ENCODE measurements at places on chromosomes 1 and 21.

DNA sequence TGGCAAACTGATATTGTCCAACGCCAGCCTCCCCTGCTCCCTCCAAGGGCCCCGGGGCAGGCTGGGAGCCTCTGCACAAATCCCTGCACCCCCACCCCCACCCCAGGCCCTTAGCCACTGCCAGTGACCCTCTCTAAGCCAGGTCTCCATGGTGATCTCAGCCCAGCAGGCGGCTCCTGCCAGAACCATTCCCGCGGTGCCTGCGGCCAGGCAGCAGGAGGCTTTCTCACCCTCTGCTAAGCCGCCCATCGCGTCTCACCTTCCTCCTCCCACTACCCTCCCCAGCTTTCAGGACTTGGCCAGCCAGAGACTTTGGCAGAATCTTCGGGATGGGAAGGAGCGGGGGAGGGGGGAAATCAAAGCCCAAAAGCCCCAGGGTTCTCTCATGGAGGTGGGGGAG is 46.8 kb upstream of the WASF2 start:
- peak; percentile 86 for DNase-seq

GRCh38 chr21:42298237-42298636 is 17.0 kb downstream of the TFF3 start:
- no peak for DNase-seq

- no peak for DNase-seq
Observed at GRCh38 chr1:215958841-215959240, 391.7 kb downstream of the KCTD3 start.

- DNase-seq = no peak
Observed at GRCh38 chr1:41513383-41513735, 28.9 kb upstream of the EDN2 start.

GRCh38 chr1:2356401-2356800 is 35.0 kb downstream of the MORN1 start:
- no peak for DNase-seq

GRCh38 chr21:36450511-36450910 is 29.4 kb downstream of the CLDN14 start:
- no peak for DNase-seq

- no peak for DNase-seq
Observed at GRCh38 chr1:2529784-2530512, at the start of gene HES5. TSS of gene HES5 (minus strand) at chr1:2530263. CDS start at chr1:2530164, 99 bp downstream.

- DNase-seq = no peak
Observed at GRCh38 chr1:83017701-83018100, 981.2 kb downstream of the TTLL7 start.

GRCh38 chr1:57473448-57473847 is 49.6 kb upstream of the DAB1 start:
- no peak for DNase-seq

- no peak for DNase-seq
Observed at GRCh38 chr1:158652721-158653334, 33.7 kb downstream of the SPTA1 start.

GRCh38 chr1:71717186-71717585 is 565.2 kb downstream of the NEGR1 start:
- DNase-seq = no peak

DNA sequence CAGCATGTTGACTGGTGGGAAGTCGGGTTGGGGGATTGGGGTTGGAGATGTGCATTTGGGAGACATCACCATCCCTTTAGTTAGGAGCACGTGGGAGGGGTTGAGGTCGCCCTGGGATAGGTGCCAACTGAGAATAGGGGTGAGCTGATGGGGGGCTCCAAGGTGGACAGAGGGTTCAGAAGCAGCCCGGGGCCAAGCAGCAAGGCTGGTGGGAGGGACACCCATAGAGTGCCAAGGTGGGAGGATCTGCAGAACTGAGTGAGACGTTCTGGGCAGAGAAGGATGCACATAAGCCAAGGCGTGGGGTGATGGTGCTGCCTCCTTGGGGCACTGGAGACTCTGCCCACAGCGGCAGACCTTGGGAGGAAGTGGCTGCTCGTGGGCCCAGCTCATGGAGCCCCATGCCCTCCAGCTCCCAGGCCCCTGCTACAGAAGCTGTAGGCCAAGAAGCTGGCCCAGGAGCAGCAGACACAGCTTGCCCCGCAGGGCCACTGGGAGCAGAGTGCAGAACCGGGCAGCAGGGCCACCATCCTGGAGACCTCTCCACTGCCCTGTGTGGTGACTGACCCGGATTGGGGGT is 31.4 kb upstream of the PKP1 start:
- DNase-seq = no peak

- DNase-seq = no peak
Observed at GRCh38 chr1:223665592-223666312, at the start of gene CAPN8. TSS of gene CAPN8 (minus strand) at chr1:223665701. CDS start at chr1:223665646, 55 bp downstream.

DNA sequence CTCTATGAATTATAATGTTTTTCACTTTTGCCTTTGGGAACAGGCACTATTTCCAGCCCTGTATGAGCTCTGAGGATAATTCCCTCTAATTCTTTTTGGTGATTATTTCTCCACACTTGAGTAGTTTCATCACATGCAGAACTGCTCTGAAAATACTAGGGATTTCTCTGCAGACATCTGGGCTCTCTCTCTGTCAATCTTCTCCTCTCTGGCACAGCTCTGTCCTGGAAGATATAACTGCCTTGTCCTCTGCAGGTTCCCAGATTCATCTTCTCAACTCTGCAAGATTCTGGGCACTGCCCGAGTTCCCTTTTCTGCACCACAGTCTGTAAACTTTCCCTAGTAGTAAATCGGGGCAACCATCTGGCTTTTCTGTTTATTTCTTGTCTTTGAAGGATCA is 131.3 kb upstream of the FMN2 start:
- no peak for DNase-seq

GRCh38 chr1:14320986-14321385 is 277.5 kb upstream of the KAZN start:
- no peak for DNase-seq

GRCh38 chr1:7225711-7226505 is 440.7 kb downstream of the CAMTA1 start:
- no peak for DNase-seq

DNA sequence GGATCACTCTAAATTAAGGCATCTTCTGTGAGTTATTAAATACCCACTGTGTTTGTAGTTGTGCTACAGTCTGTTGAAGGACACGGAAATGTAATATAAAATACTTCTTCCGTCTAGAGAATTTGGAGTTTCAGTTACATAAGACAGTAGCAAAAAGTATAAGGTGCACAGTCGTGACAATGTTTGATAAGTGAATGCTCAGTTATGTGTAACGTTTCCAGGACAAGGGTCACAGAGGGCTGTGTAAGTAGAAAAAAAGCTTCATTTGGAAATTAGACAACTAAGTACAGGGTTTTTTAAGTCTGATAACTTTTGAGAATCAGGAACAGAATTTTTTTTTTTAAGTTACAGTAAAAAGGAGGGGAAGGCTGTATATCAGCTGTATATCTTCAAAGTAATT is 27.5 kb downstream of the SRSF11 start:
- no peak for DNase-seq

DNA sequence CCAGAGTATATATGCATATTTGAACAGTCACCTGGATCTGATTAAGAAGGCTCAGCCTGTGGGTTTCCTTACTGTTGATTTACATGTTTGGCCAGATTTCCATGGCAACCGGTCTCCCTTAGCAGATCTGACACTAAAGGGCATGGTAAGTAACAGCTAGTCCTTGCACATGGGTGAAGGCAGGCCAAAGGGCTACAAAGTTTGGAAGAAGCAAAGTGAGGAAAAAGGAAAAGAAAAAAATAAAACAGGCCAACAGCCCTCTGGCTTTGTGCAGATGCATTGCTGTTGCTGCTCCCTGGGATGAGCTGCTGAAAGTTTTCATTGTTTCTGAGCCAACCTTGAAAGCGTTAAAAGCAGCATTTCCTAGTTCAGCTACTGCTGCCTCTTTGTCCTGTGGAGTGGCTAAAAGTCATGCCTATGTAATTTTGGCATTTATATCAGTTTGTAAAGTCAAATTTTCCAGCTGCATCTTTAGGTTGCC is 176.5 kb upstream of the HOOK1 start:
- DNase-seq = no peak

DNA sequence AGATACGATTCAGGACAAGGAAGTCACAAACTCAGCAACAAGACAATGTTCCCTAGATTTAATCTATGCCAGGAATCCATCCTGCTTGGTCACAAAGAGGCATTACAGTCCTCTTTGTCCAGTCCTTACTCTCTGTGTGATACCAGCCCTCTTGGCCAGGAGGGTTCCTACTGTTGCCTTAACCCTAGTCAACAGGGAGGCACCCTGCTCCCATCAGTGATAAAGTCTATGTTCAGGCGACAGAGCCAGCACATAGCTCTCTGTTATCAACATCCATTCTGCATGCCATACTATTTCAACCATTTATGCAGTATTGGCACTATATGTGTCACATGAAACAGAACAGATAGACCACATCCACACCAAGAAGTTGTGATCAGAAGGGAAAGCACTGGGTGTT is 4.4 kb upstream of the NPL start:
- DNase-seq = no peak

GRCh38 chr1:76336931-76337371 is 262.4 kb downstream of the ST6GALNAC3 start:
- peak; percentile 95 for DNase-seq

GRCh38 chr1:32199717-32200072 is 700 bp upstream of the CCDC28B start:
- DNase-seq = no peak

GRCh38 chr1:23168079-23168444 is 594 bp downstream of the LUZP1 start:
- no peak for DNase-seq

DNA sequence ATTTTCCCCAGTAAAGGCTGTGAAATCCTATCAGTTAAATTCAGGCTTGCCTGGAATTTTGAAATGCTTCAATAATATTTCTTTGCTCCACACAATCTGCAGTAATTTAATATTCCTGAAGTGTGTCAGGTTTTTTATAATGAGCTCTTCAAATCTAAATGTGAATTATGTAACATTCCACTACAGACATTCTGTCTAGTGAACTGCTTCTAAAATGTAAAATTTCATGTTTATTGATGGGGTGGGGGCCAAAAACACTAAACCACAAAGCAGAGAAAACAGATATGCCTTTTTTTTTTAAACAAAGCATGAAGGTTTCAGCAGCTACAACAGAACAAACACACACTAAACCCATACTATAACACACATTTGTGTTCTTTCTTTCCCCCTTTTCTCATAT is 129.7 kb downstream of the DAB1 start:
- DNase-seq = no peak

DNA sequence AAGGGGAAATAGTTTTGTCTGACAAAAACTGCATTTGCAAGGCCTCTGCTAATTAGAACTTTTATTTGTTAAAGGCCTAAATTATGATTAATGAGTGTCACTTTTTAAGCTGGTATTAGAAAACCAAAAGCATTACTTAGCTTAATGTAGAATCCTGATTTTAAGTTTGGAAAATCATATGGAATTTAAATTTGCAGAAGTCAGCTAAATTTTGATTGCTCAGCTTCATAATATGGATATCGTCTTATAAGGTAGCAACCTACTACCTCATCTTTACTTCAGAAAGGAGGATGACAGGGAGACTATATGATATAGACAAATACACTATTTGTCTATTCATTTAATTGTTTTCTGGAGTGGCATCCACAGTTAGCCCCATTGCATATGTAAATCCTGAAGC is 114.0 kb downstream of the USP25 start:
- no peak for DNase-seq

DNA sequence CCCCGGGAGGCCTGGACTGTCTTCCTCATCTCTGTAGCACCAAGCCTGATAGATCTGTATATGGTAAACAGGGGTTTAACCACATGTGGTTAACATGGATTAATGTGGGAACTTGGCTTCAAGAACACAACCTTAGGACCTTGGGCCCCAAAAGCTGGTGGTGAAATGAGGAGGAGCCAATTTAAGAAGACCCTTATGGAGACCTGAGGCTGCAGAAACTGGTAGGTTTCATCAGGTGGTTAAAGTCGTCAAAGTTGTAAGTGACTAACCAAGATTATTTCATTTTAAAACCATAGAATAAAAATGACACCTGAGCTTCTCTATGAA is 14.0 kb downstream of the THEMIS2 start:
- DNase-seq = no peak

- no peak for DNase-seq
Observed at GRCh38 chr1:219175212-219175564, 1.5 kb downstream of the LYPLAL1 start.

DNA sequence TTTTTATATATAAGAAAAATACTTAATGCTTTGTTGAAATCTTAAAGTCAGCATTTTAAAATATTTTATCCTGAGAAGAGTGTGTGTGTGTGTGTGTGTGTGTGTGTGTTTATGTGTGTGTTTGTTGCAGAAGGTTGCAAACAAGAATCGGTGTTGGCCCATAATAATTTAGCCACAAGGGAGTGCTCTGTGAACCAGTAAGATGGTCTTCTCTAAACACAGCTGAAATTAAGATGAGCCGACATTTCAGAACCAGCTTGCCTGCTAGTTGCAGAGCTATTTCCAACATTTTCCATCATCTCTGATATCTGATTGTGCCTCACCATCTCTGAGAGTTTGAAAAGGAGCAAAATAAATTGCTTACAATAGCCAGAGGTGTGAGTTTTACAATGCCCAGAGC is 158.8 kb upstream of the SGIP1 start:
- DNase-seq = no peak

DNA sequence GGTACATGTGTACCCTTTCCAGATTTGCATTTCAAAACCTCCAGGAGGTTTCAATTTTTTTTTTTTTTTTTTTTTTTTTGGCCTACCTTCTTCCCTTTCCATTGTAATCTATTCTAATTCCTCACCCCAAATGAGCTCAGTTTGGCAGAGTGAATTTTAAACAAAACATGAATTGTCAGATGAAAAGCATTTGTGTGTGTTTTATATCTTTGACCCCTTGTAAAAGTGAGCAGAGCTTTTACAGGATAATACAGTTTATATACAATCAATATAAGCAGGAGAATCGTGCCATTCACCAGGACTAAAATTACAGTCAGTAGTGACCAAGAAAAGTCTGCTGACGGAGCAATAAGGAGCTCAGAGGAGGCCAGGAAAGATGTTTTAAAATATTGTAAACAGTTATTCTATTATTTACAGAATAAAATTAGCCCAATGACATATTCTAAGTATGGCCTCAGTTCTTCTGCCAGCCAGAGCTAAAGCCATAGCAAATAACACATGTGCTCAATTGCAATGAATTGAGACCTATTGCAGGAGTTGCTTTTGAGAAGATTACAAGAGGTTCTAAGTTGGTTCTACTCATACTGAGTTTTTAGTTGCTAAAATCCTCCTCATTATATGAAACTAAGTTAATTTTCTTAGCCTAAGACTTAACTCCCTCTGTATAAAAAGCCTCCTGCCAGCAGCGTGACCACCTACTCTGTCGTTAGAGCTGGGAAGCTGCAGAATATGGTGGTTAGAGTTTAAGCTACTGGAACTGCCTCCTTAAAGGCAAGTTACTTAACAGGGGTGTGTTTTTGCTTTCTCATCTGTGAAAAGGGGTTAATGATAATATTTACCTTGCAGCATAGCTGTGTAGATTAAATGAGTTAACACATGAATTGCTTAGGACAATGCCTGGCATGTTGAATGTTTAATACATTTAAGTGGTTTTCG is 50.8 kb upstream of the ZNF326 start:
- no peak for DNase-seq
